Activated CD4-positive, alpha-beta T cell treated with anti-CD3 and anti-CD28 coated beads for 24 hours (primary cell): ENCODE measurements at places on chromosomes 13 and 19.

DNA sequence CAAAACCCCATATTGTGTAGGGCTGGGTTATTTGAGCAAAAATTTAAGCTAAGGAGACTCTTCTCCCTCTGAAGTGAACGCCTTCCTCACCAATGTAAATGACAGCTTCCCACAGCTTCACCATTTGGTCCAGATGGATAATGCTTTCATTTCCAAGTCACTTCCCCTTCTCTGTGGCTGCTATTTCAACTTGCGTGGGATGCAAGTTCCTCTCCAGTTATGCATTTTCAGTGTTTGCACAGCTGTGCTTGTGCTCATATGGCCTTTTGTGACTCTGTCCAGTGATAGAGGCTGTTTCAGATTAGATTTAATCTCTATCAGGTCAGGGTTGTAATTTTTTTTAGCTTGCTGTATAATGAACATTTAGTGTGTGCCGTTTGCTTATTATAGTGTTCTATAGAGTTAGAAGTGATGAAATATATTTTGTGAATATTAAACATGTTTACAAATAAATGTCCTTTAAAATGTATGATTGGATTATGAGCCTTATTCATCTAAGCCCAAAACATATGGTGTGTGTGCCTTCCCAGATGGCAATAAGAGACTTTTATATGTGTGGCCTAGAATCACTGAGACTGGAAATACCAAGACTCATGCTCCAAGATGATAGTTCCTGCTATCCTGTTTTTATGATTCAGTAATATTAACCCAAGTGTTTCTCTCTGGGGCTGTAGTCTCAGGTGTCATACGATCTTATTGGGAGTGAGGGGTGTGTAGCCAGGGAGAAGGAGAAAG lies 86.6 kb downstream of the TNFRSF19 start:
- DNase-seq = no peak

- DNase-seq = no peak
Measured at GRCh38 chr19:31418055-31418454, 68.8 kb upstream of the TSHZ3 start.

GRCh38 chr19:33727331-33727998 lies 69.2 kb upstream of the KCTD15 start:
- DNase-seq = no peak

- no peak for DNase-seq
Measured at GRCh38 chr13:30496147-30496546, 30.4 kb upstream of the HMGB1 start.

DNA sequence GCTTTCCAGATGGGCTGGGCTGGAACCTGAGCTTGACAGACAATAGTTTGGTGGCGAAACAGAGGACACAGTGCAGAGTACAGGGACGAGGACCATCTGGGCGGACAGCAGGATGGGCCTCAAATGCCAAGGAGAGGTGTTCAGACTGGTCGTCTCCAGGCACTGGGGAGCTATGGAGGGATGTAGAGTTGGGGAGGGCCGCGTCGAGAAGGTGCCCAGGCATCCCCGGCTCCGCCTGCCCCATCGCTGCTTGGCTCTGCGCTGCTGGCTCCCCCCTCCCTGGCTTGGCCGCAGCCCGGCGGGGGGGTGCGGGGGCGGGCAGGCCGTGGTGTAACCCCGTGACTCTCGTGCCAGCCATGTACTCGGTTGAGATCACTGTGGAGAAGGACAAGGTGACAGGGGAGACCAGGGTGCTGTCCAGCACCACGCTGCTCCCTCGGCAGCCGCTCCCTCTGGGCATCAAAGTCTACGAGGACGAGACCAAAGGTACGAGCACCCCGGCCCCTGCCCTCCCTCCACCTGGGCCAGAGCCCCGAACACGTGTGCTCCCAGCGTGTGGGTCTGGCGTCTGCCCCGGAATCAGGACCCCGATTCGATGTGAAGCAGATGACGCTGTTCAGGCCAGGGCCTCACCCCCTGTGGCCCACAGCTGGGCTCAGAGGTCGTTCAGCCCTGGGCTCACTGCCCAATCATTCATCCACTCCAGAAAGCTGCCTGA lies 10.8 kb upstream of the MISP start:
- DNase-seq = no peak

- no peak for DNase-seq
Measured at GRCh38 chr13:40563350-40564125, 102.9 kb downstream of the FOXO1 start.

GRCh38 chr19:15331419-15332310 lies 674 bp downstream of the BRD4 start:
- DNase-seq = peak; percentile 43

- peak; percentile 72 for DNase-seq
Measured at GRCh38 chr13:46211483-46212351, at the start of gene LRRC63. Gene LRRC63, plus strand, starts transcription at chr13:46211928. Its CDS starts 1,107 bp downstream, at chr13:46213035.

GRCh38 chr13:113452942-113453901 lies at the start of gene ADPRHL1:
Gene ADPRHL1, minus strand, starts transcription at chr13:113453488. Its CDS starts 51 bp downstream, at chr13:113453437.
- no peak for DNase-seq

GRCh38 chr13:98478189-98479129 lies 98.4 kb downstream of the STK24 start:
- DNase-seq = no peak

DNA sequence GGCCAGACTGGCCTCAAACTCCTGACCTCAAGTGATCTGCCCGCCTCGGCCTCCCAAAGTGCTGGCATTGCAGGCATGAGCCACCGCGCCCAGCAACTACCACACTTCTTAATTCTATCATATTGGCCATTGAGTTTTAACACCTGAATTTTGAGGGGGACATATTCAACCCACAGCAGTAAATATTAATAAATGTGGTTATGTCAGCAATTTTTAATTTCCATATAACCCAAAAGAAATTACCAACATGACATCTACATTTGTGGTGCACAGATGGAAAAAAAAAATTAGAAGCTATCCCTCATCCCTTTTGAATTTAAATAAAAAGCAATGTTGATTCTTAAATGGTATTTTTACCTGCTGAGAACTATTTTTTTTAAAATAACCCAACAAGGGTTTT lies 88.7 kb downstream of the SLITRK6 start:
- DNase-seq = no peak
